Effector CD8-positive, alpha-beta T cell (primary cell): ENCODE measurements at places on chromosomes 5 and 9.

GRCh38 chr5:129507527-129507926 lies 47.4 kb downstream of the ADAMTS19 start:
- no peak for DNase-seq

GRCh38 chr5:173707392-173707791 lies 90.9 kb upstream of the BOD1 start:
- no peak for DNase-seq

DNA sequence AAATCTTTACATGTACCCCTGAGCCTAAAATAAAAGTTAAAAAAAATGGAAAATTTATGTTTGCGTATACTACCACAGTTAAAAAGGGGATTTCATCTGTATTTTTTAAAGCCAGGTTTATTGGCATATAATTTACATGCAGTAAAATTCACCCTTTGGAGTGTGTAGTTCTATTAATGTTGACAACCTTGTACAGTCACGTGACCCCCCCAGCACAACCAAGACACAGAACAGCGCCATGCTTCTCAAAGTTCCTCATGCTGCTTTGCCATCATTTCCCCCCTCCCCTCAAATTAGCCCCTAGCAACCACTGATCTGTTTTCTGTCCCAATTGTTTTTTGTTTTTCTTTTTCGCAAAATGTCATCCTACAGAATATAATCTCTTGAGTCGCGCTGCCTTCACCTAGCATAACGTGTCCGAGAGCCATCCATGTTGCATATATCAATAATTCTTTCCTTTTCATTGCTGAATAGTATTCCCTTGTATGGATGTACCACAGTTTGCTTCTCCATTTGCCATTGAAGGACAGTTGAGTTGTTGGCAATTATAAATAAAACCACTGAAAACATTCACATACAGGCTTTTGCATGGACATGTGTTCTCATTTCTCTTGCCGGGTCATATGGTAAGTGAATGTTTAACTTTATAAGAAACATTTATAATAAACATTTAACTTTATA lies 105.3 kb downstream of the LHX2 start:
- DNase-seq = no peak

DNA sequence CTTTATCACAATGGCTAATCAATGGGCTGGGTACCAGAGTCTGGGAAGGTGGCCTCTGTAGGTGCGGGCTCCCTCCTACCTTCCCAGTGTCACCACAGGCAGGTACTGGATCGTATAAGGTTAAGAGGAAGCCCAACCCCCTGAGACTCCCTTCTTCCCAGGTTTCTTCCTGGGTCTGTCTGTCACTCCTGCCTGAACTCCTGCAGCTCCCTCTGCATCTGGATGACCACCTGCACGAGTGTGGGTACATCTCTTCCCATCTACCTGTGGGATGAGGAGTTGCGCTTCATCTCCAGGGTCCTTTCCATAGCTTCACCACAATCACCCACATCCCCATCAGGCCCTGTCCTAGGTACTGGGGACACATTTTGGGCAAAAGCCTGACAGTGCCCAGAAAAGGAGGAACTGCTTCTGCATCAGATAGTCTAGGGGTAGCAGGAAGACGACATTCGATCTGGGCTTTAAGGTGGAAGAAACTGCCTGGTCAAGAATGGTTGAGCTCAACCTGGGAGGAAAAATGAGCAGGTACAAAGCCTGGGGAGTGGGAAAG lies 112.2 kb upstream of the ALDH1B1 start:
- DNase-seq = no peak

DNA sequence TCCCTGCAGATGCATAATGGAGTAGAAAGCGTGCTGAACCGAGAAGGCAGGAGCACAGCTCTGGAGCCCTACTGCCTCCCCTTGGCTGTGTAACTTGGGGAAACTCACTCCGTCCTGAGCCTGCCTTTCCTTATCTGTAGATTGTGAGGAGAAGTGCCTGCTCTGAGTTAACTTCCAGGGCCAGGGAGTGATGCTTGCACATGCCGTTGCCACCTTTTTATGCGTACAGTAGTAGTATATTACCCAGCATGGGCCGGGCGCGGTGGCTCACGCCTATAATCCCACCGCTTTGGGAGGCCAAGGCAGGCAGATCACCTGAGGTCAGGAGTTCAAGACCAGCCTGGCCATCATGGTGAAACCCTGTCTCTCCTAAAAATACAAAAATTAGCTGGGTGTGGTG lies 87.1 kb downstream of the PDZD2 start:
- DNase-seq = no peak

DNA sequence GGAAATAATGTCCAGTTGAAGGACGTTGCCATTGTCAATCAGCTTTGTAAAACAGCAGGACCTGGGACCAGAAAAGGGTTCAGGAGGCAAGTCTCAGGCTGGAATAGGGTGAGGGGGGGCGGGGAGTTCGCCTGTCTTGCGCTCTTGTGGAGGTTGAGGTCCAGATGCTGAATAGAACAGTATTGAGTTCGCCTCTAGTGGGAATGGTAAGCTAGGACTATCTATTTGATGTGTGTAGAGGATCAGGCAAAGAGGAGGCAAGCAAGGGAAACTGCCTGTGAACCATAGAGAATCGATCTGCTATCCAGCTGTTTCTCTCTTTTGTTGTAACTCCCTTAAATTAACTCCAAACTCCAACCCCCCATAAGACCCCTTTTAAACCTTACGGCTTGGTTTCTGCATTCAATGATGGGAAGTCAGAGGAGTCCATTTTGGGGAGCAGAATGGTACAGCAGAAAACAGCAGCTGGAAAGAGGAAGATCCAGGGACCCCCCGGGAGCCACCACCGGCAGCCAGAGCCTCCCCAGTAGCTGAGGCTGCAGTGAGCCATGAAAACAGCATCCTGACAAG lies 133.7 kb downstream of the SLC28A3 start:
- DNase-seq = no peak

GRCh38 chr5:176888016-176888864 lies 10.9 kb downstream of the HK3 start:
- no peak for DNase-seq

- DNase-seq = no peak
These were observed at the start of gene GABRB2 for GRCh38 chr5:161546470-161547301. Gene GABRB2, minus strand, starts transcription at chr5:161546725. Its CDS starts 82 bp downstream, at chr5:161546643.

- no peak for DNase-seq
These were observed 732 bp downstream of the MARCHF11 start for GRCh38 chr5:16178745-16179372.

DNA sequence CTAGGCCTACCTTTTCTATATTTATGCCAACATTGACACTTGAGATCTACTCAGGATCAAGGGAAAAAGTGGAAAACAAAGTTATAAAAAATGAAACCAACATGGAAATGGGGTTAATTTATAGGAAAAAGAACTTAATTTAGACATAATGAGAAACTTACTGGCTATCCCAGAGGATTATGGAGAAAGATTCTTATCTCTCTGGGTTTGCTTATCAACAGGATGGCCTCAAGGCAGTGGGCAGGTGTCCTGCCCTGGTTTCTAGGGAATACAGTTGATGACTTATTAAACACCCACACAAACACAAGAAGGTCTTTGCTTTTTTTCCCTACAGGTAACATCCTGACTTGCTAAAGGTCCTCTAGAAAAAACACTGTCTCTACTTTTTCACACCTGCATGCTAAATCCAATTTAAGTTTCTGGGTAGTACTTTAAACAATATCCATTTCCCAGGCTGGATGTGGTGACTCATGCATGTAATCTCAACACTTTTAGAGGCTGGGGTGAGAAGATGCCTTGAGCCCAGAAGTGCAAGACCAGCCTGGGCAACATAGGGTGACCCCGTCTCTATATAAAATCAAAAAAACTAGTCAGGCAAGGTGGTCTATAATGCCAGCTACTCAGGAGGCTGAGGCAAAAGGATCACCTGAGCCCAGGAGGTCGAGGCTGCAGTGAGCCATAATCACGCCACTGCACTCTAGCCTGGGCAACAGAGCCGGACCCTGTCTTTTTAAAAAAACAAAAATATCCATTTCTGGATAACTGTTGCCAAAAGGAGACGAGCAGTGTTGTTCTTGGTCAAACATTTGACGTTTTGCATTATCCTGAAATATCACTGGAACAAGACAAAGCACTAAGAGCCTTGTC lies 6.6 kb upstream of the ZNF608 start:
- no peak for DNase-seq

GRCh38 chr5:42718591-42718990 lies 38.0 kb upstream of the CCDC152 start:
- no peak for DNase-seq

GRCh38 chr5:77232574-77233358 lies 22.3 kb downstream of the PDE8B start:
- no peak for DNase-seq

GRCh38 chr5:95241-95980 lies 3.4 kb downstream of the PLEKHG4B start:
- no peak for DNase-seq

GRCh38 chr5:37637165-37637845 lies 202.5 kb downstream of the GDNF start:
- no peak for DNase-seq

GRCh38 chr9:112382501-112383364 lies 2.8 kb downstream of the HSDL2 start:
- DNase-seq = no peak

GRCh38 chr9:15246243-15246642 lies 60.8 kb downstream of the TTC39B start:
- no peak for DNase-seq

DNA sequence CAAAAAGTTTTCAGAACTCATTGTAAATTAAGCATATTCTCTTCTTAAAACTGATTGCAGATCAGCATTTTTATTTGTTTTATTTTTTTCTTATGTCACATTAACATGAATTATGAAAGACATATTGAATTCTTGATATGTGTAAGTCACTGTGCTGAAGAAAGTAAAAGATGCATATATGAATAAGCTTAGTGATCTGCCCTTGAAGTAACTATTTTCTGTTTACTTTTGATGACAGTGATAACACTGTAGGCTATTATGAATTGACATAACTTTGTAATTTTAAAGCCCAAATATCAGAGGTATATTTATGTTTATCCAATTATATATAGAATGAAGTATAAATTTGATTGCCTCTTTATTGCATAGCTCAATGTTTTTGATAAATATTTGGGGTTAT lies 8.8 kb downstream of the PRR16 start:
- no peak for DNase-seq

GRCh38 chr5:101605700-101606099 lies 690.4 kb downstream of the SLCO4C1 start:
- no peak for DNase-seq

GRCh38 chr5:65535529-65535987 lies 27.4 kb downstream of the CENPK start:
- DNase-seq = no peak

- no peak for DNase-seq
These were observed 12.1 kb downstream of the ADAM19 start for GRCh38 chr5:157563373-157563928.

DNA sequence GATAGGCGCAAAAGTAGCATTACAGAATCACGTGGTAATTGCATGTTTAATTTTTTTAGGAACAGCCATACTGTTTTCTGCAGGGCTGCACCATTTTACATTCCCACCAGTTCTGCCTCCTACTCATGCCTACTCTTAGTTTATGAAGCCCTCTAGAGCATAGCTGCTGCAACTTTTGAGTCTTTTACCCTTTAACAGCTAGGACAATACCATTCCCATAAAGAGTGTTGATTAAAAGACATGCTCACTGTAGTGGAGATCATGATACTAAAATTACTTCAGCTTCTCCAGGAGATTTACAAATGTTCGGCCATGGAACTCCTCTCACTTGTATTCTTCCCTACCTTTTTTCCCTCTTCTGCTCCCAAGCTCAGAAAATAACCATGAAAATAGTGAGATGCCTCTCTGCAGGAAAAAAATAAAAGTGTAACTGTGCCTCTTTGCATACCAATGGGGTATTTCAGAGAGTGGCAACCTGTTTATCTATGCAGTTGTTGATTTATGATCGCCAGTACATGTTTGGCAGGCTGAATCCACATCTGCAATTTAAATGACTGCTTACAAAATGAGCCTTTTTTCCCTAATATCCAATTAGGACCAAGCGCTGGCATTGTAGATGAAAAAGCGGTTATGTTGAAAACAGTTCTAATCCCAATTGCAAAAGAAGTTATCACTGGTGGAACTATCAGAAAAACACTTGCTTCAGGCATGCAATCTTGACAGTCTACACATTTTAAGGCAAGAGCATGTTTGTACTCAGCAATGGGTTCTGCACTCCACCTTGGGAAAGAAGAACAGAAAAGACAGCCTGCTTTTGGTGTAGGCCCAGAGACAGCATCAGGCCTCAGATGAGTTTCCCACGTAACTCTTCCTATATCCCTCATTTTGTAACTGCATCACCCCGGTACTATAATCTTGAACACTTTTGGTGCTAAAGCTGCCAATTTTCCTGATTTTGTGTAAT lies 131.1 kb downstream of the ADAMTSL1 start:
- no peak for DNase-seq

- no peak for DNase-seq
These were observed 665 bp upstream of the BTF3 start for GRCh38 chr5:73497497-73498056.

DNA sequence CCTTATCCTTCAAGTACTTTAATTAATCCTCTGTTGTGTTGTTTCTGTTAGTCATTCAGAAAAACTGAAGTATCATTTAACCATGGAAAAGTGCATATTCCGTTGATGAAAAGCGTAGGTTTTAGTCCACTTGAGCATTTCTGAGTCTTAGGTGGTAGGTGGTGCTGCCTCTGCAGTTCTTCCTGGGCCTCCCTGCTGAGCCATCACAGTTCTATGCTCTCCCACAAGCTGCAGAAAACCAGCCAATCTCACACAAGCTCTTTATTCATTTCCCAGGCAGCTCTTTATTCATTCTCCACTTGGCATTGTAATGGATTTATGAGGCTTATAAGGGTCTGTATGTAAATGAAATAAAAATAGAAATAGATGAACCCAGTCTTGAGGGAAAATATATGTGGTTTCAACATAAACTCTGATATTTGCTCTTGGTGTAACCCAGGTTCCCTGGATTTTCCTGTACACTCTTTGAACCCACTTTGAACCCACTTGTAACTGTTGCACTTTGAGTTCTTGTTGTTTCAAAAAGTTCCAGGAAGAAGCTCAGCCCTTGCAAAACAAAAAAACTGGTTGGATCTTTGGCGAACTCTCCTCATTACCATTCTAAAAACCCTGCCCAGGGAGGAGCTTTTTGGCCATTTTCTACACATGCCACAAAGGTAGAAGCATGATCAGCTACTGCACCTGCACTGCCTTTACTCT lies 56.0 kb downstream of the ZNF510 start:
- DNase-seq = no peak

DNA sequence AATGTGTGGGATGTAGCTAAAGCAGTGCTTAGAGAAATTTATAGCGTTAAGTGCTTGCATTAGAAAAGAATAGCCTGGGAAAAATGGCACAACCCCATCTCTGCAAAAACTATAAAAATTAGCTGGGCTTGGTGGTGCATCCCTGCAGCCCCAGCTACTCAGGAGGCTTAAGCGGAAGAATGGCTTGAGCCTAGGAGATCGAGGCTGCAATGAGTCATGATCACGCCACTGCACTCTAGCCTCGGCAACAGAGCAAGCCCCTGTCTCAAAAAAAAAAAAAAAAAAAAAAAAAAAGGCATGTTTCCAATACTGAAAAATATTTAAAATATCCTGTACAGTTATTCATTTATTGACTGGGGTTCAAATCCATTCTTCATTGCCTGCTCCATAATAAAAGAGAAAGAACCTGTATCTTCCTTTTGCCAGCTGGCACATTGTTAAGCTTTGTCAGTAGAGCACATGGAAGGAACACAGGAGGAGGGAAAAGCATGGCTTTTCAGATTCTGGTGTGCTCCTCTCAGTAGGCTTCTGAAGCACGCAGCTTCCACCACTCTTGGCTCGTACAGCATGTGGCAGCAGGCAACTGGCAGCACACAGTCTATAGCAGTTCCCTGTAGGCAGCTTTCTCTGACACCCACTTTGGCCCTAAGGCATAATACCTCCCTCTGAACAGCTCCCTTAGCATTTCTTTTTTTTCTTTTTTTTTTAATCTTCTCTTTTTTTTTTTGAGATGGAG lies 73.5 kb downstream of the TRIM36 start:
- no peak for DNase-seq

- DNase-seq = no peak
These were observed 156.1 kb upstream of the DAB2 start for GRCh38 chr5:39580702-39581453.
